ENCODE measurements at places on chromosomes 11 and 22. TPM values are rescaled to one million over a fixed set of nuclear protein-coding genes. Genes with fewer than 3 reads are reported as not detected.

The INS gene
- not detected for total RNA-seq

The GRM5 gene
- not detected for total RNA-seq

The BAIAP2L2 gene
- 0.25 TPM for total RNA-seq

DNA sequence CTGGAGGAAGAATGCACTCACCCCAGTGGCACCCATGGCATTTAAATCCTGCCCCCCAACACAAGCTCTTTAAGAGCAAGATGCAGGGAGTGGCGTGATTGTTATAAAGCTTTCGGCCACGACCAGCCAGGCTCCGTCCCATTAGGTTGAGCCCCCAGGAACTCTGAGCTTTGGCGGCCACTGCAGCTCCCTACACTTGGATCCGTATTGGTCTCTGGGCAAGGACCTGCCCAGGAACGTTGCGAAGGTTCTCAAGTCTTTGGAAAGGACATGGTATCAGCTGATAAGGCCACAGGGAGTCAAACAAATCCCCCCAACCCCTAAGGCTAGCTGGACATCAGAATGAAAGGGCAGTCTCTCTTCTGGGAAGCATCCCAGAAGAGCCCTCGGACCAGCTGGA, 9.3 kb upstream of the VPS37C start:
- no peaks in the 10 kb centered on the region for H3K36me3 ChIP-seq
- no peaks in the 10 kb centered on the region for H3K4me1 ChIP-seq
- no peaks in the 10 kb centered on the region for H3K27me3 ChIP-seq
- no peak overlapping the region for H3K27ac ChIP-seq

GRCh38 chr11:74739546-74740270, 8.5 kb upstream of the CHRDL2 start:
- no peaks in the 10 kb centered on the region for H3K36me3 ChIP-seq
- H3K4me3 ChIP-seq: no peak overlapping the region
- peak; percentile 58 for DNase-seq
- H3K4me1 ChIP-seq: no peaks in the 10 kb centered on the region
- H3K27me3 ChIP-seq: no peaks in the 10 kb centered on the region

DNA sequence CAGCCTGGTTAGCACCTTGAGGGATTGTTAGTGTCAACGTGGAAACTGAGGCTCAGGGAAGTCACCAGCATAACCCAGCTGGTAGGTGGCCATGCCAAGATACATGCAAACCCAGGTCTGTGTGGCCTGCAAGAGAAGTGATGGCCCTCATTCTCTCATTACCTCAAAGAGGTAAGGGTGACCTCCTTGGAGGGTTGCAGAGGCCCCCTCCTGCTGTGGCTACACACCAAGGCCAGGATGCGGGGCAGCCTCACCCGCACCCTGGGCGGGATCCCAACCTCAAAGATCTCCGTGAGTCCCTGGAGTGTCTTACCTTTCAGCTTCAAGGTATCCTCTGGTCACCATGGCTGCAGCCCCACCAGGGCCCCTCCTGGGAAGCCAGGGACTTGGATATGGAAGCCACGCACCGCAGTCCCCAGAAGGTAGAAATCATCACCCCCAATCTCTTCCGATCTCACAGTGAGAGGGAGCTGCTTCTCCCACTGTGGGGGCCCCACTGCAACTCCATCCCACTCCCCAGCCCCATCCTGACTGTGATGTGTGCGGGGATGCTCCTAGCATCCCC, 95.4 kb downstream of the MORC2 start:
- DNase-seq: no peak
- no peak overlapping the region for H3K27ac ChIP-seq
- H3K27me3 ChIP-seq: no peaks in the 10 kb centered on the region

DNA sequence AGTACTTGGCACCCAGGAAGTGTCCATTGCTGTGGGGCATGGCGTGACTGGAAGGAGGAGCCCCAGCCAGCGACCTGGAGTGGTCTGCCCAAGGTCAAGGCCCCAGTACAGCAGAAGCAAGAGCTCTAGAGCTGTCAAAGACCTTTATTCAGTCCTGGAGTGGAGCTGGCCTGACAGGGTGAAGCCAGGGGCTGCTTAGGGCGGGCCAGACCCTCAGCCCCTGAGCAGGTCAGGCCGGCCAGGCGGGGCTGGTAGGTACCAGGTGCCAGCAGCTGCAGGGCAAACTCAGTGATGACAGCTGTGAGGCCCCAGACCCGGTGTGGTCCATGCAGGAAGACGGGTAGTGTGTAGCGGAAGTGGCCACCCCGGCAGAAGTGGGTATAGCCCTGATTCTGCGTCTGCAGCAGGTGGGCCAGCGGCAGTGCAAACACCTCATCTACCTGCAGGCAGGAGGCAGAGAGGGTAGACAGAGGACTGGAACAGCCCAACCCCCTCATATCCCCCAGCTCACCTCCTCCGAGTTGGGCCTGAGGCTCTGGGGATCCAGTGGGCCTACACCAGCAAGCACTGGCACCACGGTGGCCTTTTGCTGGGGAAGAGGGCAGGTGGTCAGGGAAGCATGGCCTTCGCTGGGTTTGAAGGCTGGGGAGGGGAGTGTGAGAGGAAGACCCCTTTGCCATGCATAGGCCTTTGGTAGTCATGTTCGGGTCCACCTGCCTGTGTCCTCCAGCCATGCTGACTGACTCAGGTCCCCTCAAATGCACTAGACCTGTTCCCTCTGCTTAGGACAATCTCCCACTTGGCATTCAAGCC, 1.7 kb downstream of the NUDT8 start:
- H3K4me3 ChIP-seq: no peak overlapping the region
- peak; percentile 25 for DNase-seq
- no peaks in the 10 kb centered on the region for H3K4me1 ChIP-seq
- H3K27ac ChIP-seq: no peak overlapping the region

DNA sequence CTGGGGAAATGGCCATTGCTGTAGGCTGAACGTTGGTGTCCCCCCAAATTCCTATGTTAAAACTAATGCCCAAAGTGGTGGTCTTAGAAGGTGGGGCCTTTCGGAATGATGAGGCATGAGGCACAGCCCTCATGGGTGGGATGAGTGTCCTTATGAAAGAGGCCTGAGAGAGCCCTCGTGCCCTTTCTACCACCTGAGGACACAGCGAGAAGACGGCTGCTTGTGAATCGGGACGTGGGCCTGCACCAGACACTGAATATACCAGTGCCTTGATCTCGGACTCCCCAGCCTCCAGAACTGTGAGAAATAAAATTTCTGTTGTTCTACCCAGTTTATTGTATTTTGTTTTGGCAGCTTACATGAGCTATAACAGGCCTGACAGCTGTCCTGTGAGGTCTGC, 162.9 kb upstream of the B3GAT1 start:
- H3K4me3 ChIP-seq: no peak overlapping the region
- no peak overlapping the region for H3K27ac ChIP-seq
- DNase-seq: no peak
- no peaks in the 10 kb centered on the region for H3K4me1 ChIP-seq
- no peaks in the 10 kb centered on the region for H3K27me3 ChIP-seq

DNA sequence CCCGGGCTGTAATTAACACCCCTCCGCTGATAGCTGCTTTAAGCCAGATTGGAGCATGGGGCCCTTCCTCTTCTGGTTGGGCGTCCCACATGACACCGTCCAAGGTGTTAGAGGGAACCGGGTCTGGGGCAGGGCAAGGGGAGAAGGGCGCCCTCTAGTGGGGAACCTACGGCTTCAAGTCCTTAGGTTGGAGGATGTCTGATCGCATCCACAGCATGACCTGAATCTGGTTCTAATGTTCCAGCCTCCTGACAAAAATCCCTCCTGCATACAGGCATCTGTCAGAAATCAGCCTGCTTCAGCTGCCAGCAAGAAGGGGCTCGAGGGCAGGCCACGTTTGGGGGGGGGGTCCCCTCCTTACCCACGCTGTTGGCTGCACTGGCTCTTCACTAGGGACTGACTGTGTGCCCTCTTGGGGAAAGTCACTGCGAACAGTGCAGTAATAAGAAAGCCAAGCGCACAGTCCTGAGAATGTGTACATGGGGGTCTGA, 94.2 kb upstream of the TBCEL start:
- no peak overlapping the region for H3K27ac ChIP-seq
- H3K4me1 ChIP-seq: no peaks in the 10 kb centered on the region
- H3K27me3 ChIP-seq: peaks cover 10% of the 10 kb centered on the region
- no peak overlapping the region for H3K4me3 ChIP-seq

GRCh38 chr22:25833091-25833490, 91.1 kb downstream of the MYO18B start:
- DNase-seq: peak; percentile 27
- peaks cover 34% of the 10 kb centered on the region for H3K36me3 ChIP-seq
- H3K4me1 ChIP-seq: no peaks in the 10 kb centered on the region
- no peaks in the 10 kb centered on the region for H3K27me3 ChIP-seq

- no peak overlapping the region for H3K4me3 ChIP-seq
- no peaks in the 10 kb centered on the region for H3K27me3 ChIP-seq
- no peak for DNase-seq
Measured at GRCh38 chr11:7688238-7688826, 15.0 kb upstream of the CYB5R2 start.

DNA sequence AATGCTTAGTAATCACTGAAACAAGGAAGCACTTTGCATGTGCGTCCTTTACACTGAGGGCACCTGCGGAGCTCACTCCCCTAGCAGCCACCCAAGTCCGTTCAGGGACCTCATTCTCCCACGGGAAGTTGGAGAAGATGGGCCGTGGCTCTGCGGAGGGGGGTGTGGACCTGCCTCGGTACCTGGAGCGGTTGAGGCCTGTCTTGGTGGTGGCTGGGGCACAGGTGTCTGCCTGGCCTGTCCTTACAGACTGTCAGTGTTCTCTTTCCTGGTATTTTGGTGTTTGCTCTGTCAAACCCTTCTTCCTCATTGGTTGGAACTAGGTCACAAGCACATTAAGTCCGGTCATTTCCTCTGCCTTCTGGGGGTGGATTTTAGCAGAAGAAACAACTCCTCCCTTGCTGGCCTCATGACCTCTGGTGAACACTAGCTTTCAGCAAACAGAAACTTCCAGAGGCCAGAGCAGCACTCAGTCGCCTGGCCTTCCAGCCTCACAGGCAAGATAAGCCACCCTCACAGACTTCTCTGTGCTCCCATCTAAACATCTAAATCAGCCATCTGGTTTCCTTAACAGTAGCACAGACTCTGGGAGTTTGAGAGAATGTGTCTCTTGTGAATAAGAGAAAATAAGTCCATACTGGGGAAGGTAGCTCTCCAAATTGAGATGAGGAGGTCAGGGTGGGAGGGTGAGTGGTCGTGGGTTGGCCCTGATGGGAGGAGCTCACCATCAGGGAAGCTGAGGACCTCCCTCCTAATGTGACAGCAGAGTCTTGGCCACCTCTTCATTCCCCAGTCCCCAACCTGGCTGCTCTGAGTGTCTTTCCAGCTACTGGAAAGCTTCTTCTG, 8.6 kb downstream of the SNAP29 start:
- peak; percentile 71 for DNase-seq
- peak overlapping the region; percentile 86 for H3K27ac ChIP-seq
- H3K36me3 ChIP-seq: peaks cover 7% of the 10 kb centered on the region
- no peaks in the 10 kb centered on the region for H3K27me3 ChIP-seq

DNA sequence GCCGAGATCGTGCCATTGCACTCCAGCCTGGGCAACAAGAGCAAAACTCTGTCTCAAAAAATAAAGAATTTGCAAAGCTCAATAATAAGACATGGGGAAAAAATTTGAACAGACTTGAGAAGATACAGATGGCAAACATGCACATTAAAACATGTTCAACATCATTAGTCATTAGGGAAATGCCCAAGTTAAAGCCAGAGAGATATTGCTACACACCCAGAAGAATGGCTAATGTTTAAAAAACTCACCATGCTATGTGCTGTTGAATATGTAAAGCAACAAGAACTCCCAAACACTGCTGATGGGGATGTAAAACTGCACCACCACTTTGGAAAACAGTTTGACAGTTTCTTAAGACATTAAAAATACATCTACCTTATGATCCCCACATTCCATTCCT, 12.6 kb downstream of the LRRC75B start:
- no peaks in the 10 kb centered on the region for H3K36me3 ChIP-seq
- no peak overlapping the region for H3K4me3 ChIP-seq
- no peak for DNase-seq
- H3K4me1 ChIP-seq: peaks cover 7% of the 10 kb centered on the region
- H3K27me3 ChIP-seq: no peaks in the 10 kb centered on the region

GRCh38 chr11:70307176-70307575, 36.7 kb downstream of the PPFIA1 start:
- H3K36me3 ChIP-seq: peaks cover 13% of the 10 kb centered on the region
- H3K27ac ChIP-seq: no peak overlapping the region
- no peaks in the 10 kb centered on the region for H3K27me3 ChIP-seq
- DNase-seq: no peak

DNA sequence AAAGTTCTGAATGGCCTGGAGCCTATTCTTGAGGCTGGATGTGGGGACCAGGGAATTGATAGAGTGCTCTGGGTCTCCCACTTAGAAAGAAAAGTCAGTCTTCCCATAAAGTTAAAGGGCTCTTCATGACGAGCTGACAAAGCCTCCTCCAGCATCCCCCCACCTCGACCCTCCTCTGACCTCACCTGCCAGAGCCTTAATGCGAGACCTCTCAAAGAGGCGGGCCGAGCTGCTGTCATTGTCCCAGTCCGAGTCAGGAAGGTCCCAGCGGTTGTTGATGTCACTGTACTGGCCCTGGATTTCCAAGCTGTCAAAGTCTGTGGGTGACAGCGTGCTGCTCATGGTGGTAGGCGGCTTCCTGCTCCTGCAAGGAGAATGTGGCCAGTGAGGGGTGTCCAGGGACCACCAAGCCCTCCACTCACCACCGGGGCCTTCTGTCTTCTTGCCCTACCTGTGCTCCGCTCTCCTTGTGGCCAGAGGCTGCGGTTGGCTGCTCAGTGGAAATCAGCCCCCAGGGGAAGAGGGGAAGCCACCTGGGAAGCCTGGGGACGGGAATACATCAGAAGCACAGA, 8.0 kb downstream of the SPTBN2 start:
- no peaks in the 10 kb centered on the region for H3K36me3 ChIP-seq
- H3K4me1 ChIP-seq: no peaks in the 10 kb centered on the region
- H3K4me3 ChIP-seq: no peak overlapping the region
- no peak for DNase-seq
- H3K27ac ChIP-seq: no peak overlapping the region
- H3K27me3 ChIP-seq: peaks cover 13% of the 10 kb centered on the region

DNA sequence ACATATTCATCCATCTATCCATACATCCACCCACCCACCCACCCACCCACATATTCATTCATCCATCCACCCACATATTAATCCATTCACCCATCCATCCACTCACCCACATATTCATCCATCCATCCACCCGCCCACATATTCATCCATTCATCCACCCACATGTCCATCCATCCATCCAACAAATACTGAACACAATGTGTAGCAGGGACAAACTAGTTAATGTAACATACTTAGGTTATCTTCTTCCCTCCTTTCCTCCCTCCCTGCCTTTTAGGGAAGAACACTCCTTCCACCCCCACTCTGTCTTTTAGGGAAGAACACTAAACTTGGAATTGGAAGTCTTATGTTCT, 39.4 kb downstream of the MCM5 start:
- H3K27me3 ChIP-seq: no peaks in the 10 kb centered on the region
- no peak for DNase-seq
- H3K27ac ChIP-seq: no peak overlapping the region
- no peak overlapping the region for H3K4me3 ChIP-seq
- H3K4me1 ChIP-seq: no peaks in the 10 kb centered on the region

- DNase-seq: no peak
- H3K27me3 ChIP-seq: no peaks in the 10 kb centered on the region
- H3K4me3 ChIP-seq: no peak within 1 kb of the TSS
- H3K4me1 ChIP-seq: no peaks in the 10 kb centered on the region
Measured at GRCh38 chr11:8932564-8933180, at the start of gene C11orf16. Gene C11orf16 (minus strand): TSS chr11:8932947. CDS start chr11:8932308, 639 bp downstream.
